Frontal cortex (tissue), 4 donors: ENCODE measurements at places on chromosomes 6 and 20. TPM values are rescaled to one million over a fixed set of nuclear protein-coding genes. Genes with fewer than 3 reads are reported as not detected.

Gene CRISP3
- under 0.01 TPM for total RNA-seq

Gene CYP39A1
- total RNA-seq = 2.9 TPM

Gene UNC5CL
- total RNA-seq = under 0.01 TPM

Gene ZC2HC1B
- not detected for total RNA-seq

Gene CDH22
- 2.0 TPM for total RNA-seq

Gene ERVFRD-1
- not detected for total RNA-seq

Gene VWA7
- total RNA-seq = under 0.01 TPM

GRCh38 chr6:160104821-160105517 is 16.6 kb upstream of the SLC22A1 start:
- no peak for DNase-seq

- DNase-seq = no peak
These were observed 9.7 kb upstream of the TBC1D7 start for GRCh38 chr6:13338038-13338437.

DNA sequence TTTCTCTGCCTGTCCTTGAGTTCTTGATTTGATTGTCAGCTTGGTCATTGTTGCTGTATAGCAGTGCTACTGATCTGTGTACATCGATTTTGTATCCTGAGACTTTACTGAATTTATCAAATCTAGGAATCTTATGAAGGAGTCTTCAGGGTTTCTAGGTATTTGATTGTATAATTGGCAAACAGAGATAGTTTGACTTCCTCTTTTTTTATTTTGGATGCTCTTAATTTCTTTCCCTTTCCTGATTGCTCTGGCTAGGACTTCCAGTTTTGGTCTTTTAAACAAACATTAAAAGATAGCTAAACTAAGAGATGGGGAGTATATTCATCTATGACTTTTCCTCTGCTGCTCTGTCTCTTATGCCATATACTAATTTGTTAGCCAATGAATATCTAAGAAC is 62.4 kb downstream of the NCOA7 start:
- DNase-seq = no peak

DNA sequence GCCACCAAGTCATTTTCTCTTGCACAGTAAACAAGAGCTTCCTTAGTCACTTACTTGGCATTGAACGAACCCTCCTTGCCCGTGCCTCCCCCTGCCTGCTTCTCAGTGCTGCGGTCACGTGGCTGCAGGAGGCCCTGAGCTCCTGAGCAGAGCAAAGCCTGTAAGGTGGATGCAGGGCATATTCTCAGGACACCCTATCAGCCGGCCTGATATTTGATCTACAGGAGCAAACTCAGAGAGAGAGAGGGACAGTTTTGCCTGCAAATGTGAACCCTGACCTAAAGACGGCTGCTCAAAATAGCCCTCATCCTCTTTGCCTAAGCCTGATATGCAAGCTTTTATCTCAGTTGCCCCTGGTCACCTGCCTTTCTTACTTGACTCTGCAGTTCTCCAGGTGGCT is 93.0 kb upstream of the POPDC3 start:
- DNase-seq = no peak

DNA sequence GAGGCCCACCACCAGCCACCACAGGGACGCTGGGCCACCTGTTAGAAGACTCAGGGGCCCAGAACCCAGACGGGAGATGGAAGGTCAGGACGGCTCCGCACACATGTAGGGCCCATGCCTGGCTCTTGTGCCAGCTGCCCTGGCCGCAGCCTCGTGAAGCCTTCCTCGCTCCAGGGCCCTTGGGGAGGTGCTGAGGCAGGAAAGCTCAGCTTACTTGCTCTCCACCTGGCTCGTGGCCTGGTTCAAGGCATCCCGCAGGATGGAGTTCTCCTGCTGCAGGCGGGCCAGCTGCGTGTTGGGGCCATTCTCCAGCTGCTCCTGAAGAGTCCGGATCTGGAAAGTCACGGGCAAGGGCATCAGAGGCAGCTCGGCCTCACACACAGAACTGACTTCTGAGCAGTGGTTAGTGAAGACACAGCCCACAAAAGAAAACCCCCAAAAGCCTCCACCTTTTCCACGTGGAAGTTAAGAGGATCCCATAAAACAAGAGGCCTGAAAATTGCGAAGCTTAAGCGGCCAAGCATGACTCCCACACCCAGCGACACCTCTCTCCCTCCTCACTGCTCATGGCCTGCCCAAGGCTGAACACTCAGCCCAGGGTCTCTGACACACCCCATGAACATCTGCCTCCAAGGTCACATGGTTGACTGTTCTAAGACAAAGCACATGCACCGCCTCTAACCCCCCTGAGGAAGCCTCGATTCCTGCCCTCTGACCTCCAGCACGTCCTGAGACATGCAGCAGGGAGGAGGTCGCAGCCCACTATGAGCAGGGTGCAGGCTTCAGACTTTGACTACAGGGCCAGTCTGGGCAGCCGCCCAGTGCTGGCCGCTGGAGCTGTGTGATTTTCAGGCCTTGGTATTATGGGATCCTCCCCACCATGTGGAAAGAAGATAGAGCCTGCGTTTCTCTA is 46.5 kb downstream of the RRBP1 start:
- DNase-seq = no peak

- peak; percentile 87 for DNase-seq
These were observed 35.7 kb upstream of the HLA-E start for GRCh38 chr6:30453508-30454116.

DNA sequence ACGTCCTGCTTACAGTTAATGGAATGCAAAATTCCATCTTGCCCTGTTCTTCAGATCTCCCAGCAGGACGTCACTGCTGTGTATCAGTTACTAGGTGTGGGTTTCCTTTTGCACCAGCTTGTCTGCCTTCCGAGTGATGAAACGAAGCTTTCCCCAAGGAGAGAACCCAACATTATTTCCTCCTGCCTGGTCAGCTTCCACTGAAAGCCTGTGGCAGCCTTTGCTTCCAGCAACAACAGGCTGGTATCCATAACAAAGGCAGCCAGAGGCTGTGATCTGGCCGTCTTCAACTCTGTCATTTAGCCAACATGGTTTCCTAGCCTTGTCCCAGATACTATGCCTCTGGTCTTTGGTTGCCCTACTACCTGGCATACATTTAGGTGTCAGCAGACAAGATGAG is 78.9 kb upstream of the HEY2 start:
- DNase-seq = no peak

DNA sequence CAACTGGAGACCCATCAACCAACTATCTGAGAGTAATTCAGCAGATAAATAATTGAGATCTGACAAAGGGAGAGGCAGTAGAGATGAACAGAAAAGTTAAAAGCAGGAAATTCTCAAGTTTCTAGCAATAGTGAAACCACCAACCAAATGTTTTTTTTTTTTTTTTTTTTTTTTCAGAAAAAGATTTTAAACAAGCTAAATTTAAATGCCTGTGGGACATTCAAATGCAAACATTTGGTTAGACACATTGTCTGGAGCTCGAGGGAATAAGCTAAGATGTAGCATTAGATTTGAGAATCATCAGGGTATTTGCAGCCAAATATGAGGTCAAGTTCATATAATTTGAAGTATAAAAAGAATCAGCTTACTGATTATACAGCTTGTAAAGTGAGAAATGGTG is 16.4 kb downstream of the RANBP9 start:
- DNase-seq = no peak

DNA sequence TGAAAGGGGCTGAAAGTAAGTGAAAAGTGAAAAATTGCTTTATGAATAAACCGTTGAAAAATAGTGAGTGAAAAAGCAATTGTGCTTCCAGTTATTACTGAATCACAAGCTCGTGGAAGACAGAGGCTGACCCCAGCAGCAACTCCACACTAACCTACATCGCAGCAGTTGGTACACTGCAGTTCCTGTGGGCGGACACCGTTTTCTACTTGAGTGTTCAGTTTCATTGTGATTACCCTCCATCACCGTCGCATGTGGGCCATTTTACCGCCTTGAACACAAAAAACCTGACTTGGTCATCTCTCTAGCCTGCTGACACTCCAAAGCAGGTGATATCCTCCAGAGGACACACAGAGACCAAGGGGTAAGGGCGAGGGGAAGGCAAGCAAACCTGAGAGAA is 28.4 kb downstream of the PRDM1 start:
- no peak for DNase-seq

DNA sequence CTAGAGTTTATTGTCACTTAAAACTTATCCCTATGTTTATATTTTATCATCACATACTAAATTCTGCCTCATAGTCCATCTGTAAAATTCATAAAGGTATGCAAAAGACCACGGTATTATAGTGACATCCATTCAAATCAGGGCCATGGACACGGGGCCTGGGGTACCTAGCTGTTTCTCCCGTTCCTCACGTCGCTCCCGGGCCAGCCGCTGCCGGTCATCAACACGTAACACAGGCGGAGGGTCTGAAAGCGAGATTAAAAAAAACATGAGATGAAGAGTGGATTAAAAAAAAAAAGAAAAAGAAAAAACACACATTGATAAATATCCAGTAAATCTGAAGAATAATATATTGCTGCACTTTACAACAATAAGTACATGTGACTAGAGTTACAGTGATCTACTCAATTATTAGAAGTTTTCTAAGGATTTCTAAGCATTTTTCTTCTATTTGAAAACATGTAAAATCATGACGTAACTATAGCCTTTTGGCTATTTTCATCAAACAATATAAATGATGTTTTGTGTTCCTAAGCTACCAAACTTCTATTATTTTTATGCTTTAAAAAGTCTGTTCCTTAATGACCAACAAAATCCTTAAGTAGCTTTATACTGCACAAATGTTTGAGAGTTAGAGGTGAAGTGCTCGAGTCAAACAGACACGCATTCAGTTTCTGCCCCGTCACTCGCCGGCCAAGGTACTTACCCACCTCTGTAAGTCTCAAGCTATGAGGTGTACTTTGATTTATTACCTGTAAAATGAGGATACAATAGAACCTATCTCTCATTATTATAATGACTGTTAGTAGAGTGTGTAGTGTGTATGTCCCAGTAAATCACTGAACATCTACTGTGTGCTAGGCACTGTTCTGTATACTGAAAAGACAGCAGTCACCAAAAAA is 122.1 kb upstream of the BCLAF1 start:
- no peak for DNase-seq

DNA sequence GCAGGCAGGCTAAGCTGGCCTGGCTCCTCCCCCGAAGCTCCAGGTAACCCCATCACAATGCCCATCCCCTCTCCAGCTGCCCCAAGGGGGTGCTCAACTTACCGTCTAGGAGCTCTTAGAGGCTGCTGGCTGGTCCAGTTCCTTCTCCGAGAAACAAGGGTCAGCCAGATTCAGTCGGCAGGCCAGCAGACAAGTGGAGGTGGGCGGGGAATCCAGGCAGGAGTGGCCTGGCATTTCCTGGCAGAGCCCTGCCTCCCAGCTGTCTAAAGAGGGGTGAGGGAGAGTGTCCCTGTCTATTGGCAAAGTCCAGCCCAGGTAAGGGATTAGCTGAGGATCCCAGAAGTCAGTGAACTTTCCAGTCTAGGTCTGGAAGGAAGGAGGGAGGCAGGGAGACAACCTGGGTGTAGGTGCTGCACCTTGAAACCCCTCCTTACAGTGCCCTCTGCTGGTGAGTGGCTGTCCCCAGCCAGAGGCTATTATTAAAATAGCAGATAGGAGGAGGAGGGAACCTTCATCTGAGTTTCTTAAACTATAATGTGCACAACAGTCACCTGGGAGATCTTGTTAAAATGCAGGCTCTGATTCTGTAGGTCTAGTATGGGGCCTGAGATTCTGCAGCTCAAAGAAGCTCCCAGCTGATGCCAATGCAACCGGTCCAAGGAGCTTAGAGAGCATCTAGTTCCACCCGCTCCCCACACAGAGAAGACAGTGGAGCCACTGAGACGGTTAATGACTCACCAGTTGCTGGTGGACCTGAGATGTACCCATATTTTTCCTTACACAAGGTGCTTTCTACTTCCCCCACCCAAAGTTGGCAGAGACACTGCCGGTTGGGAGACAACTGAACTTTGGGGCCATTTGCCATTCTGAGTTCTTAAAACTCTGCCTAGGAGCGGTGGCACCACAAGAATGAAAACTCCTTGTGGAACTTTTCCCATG is at the start of gene UNC5CL:
Gene UNC5CL (minus strand): TSS at position 162 of the 939 bp plus-strand sequence. CDS start 4,147 bp downstream, outside the sequence.
- no peak for DNase-seq

DNA sequence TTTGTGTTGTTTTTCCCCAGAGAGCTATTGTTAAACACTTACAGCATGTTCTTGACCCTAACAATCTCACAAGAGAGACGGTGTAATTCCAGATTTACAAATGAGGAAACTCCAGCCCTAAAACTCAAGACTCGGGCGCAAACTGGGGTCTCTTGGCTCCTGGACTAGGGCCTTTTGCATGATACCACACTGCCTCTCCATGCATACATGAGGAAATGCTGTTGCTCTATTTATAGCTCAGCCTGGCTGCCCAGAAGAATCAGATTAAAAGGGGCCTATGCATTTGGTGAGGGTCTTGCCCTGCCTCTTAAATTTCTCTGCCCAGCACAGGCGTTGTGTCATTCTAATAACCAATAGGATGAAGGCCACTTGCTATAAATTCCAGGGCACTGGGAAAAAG is 30.5 kb upstream of the SNRPB2 start:
- DNase-seq = no peak

DNA sequence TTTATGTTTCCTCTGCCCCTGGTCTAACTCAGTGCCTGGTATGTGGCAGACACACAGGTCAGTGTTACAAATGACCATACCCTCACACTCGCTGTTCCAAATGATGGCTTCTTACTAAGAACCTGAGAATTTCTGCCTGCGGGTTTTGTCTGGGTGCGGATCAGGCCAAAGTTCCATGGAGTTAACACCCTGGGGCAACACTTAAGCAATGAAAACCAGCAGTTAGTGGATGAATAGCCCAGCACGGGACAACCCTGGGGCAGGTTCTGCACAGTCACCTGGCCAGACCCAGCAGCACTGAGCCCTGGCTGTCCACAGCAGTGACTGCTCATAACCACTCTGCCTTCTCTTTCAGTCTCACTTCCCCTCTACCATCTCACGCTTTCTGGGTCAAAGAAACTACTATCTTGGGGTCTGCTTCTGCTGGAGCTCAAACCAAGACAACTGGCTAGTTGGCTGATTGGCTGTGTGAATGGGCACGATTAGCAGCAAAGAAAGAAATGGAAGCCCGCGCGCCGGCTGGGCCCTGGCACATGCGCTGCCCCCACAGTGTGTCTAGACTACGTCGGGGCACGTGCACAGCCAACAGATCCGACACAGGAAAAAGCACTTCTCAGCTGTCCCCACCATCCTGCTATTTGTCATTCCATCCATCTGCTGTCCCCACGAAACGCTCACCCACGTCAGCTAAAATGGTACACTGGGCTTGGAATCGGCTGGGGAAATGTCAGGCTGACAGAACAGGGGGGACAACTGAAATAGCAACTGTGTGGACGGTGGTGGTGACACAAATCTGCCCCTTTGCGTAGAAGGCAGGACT is 36.6 kb downstream of the MGME1 start:
- no peak for DNase-seq
